ENCODE measurements at places on chromosomes 7 and 10. TPM values are rescaled to one million over a fixed set of nuclear protein-coding genes. Genes with fewer than 3 reads are reported as not detected.

BRAT1 gene
- 17.9 TPM for polyA plus RNA-seq

- no peak for DNase-seq
Observed at GRCh38 chr7:128939075-128939860, 1.5 kb downstream of the IRF5 start.

GRCh38 chr10:86182150-86182549 lies 184.4 kb downstream of the GRID1 start:
- no peak for DNase-seq

DNA sequence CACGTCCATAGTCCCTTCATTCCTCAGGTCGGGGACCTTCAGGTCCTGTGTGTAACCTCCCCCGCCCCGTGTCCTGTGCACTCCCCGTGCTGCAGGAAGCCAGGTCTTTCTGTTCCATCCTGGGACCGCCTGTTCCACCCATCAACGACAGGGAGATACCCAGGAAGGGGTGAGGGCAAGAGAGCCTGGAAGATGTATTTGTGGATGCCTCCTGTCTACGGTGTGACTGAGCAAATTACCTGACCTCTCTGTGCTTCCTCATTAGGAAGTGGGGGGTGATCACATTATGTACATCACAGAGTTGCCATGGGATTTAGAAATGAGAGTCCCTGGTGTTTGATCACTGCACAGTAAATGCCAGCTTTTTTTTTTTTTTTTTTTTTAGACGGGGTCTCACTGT lies 46.3 kb downstream of the GRID2IP start:
- no peak for DNase-seq

GRCh38 chr10:49222170-49222569 lies 34.0 kb upstream of the TMEM273 start:
- no peak for DNase-seq
